ENCODE measurements at places on chromosomes 2 and 18. TPM values are rescaled to one million over a fixed set of nuclear protein-coding genes. Genes with fewer than 3 reads are reported as not detected.

DNA sequence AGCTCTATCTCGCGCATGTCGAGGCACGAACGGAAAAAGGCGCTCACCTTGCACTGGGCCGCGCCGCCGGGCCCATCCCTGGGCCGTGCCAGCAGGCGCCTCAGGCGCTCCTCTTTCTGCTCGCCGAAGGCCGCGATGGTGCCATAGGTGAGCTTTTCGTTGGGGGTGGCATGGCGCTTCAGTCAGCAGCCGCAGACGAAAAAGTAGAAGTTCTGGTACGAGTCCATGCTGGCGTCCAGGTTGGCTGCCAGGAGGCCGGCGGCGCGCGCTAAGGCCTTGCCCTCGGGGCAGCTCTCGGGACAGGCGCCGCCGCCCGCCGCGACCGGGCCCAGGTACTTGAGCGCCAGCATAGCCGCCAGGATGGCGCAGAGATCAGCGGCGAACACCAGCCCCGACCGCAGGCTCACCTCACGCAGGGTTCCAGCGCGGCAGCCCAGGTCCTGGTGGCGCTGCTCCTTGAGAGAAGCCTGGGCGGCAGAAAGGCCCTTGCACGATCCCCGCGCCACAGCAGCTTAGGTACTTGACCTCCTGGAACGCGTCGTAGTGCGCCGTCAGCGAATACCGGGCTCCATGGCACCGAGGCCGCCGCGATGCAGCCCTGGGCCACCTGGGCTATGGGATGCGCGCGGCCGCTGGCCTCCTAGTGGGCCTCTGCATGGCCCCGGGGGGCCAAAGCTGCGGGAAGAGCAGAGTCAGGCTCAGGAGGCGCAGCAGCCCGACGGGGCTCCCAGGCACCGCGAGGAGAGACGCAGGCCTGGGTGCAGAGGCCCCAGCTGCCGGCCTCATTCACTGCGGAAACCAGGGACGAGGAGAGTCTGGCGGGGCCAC is 12.8 kb downstream of the ALPG start:
- H3K4me3 ChIP-seq = peak overlapping the region; percentile 39
- peaks cover 29% of the 10 kb centered on the region for H3K4me1 ChIP-seq
- H3K36me3 ChIP-seq = no peaks in the 10 kb centered on the region
- H3K27ac ChIP-seq = peak overlapping the region; percentile 44
- peaks cover 33% of the 10 kb centered on the region for H3K27me3 ChIP-seq

DNA sequence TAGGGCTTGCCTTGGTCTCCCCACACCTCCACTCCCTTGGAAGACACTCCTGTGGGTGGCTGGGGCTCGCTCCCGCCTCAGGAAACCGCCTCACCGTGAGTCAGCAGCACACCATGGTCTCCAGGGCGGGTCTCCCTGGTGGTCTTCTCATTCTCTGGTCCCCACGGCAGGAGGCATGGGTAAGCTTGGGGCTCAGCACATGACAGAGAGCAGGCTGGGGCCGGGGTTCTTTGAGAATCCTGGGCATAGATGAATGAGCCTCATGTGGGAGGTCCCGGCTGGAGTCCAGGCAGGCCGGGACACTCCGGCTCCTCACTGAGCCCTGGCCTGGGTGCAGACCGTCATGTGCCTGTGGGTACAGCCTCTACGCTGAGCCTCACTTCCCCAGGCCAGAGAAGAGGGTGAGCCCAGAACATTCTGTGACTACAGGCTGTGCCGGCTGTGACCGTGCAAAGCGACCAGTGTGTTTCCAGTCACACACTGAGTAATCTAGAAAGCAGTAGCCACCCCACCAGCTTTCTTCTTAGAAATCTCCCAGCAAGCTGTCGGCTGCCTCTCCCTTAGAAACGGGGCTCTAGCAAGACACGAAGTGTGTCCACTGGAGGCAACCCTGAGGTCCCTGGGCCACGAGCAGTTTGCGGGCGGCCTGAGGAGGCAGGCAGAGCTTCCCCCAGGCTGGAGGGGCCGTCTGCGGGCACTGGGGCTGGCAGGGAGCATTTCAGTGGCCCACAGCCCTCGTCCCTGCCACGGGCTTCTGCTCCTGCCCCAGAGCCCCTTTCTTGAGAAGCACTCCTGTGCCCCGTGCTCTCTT is 93.1 kb downstream of the RHOB start:
- DNase-seq = peak; percentile 69
- no peaks in the 10 kb centered on the region for H3K4me1 ChIP-seq
- H3K36me3 ChIP-seq = no peaks in the 10 kb centered on the region
- H3K27me3 ChIP-seq = no peaks in the 10 kb centered on the region
- no peak overlapping the region for H3K4me3 ChIP-seq
- no peak overlapping the region for H3K27ac ChIP-seq

- no peak for DNase-seq
- peak overlapping the region; percentile 68 for H3K27ac ChIP-seq
- H3K4me1 ChIP-seq = peaks cover 7% of the 10 kb centered on the region
- H3K36me3 ChIP-seq = no peaks in the 10 kb centered on the region
Measured at GRCh38 chr2:200585340-200585729, 479 bp upstream of the AOX1 start.

DNA sequence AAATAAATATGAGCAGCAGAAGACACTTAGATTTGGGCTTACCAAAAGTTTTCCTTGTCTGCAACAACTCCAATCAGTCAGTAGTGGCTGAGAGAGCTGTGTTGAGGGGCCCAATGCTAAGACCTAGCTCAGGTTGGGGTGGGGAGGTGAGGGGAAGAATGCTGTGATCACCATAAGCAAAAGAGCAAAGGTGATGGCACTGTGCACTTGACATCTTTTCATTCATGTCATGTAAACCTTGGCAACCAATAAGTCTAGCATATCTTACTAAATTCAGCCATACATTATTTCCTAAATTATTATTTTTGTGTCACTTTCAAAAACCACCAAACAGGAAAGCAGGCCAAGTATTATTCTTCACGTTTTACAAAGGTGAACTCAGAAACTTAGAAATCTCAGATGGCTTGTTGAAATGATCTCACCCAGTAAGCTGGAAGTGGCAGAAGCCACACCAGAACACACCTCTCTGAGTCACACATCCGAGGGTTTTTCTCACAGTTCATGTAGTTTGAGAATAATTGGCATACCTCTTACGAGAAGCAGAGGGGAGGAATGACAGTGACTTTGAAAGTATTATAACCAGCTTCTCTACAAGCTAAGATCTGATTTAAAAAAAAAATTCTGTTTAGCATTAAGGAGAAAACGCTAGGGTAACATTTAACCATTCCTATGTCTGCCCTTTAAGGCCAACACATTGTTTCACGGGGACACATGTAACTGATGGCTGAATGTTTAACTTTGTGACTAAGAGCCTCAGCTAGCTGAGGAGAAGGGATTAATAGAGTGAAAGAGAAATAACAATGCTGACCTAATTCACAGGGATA is 43.3 kb upstream of the SETBP1 start:
- no peaks in the 10 kb centered on the region for H3K27me3 ChIP-seq
- no peak overlapping the region for H3K27ac ChIP-seq
- DNase-seq = no peak
- H3K4me3 ChIP-seq = no peak overlapping the region
- H3K4me1 ChIP-seq = no peaks in the 10 kb centered on the region
- H3K36me3 ChIP-seq = no peaks in the 10 kb centered on the region

- H3K4me1 ChIP-seq = no peaks in the 10 kb centered on the region
- no peak overlapping the region for H3K27ac ChIP-seq
Measured at GRCh38 chr2:230541934-230542380, 126.0 kb downstream of the SP100 start.

DNA sequence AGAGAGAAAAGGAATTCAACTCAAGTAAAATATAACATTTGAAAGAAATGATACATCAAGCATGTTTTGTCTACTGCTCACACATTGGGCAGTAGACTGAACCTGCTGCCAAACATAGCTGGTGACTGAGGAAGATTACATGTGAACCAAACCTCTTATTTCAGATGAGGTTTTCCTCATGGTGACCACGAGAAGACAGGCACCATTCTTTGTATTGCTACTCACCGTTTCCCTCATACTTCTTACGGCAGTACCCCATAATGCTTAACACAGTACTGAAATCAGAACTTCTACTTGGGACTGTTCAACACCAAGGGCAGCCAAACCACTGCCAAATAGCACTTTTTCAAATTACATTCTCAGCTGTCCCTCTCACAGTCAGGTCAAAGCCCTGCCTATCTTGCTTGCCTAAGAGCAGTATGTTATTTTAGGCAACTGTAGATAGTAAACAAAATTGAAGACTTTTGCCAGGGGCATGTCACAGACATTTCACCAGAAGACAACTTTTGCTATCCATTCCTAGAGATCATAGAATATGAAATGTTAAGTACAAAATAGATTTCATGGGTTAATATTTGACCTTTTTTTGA is 167.1 kb upstream of the DOK6 start:
- H3K27ac ChIP-seq = no peak overlapping the region
- no peak for DNase-seq
- H3K27me3 ChIP-seq = no peaks in the 10 kb centered on the region
- H3K4me1 ChIP-seq = no peaks in the 10 kb centered on the region

GRCh38 chr2:49129034-49129433 is 25.3 kb downstream of the FSHR start:
- H3K27ac ChIP-seq = no peak overlapping the region
- H3K4me3 ChIP-seq = no peak overlapping the region
- DNase-seq = no peak
- no peaks in the 10 kb centered on the region for H3K27me3 ChIP-seq
- no peaks in the 10 kb centered on the region for H3K4me1 ChIP-seq

- no peak for DNase-seq
- H3K4me1 ChIP-seq = no peaks in the 10 kb centered on the region
- H3K27ac ChIP-seq = no peak overlapping the region
- H3K4me3 ChIP-seq = no peak overlapping the region
- no peaks in the 10 kb centered on the region for H3K27me3 ChIP-seq
Measured at GRCh38 chr2:103738108-103738507, 976.3 kb downstream of the TMEM182 start.

GRCh38 chr18:23330423-23330822 is 122.7 kb upstream of the RIOK3 start:
- no peaks in the 10 kb centered on the region for H3K36me3 ChIP-seq
- H3K4me3 ChIP-seq = peak overlapping the region; percentile 45
- H3K27me3 ChIP-seq = no peaks in the 10 kb centered on the region
- peak overlapping the region; percentile 80 for H3K27ac ChIP-seq
- peak; percentile 46 for DNase-seq
- no peaks in the 10 kb centered on the region for H3K4me1 ChIP-seq

DNA sequence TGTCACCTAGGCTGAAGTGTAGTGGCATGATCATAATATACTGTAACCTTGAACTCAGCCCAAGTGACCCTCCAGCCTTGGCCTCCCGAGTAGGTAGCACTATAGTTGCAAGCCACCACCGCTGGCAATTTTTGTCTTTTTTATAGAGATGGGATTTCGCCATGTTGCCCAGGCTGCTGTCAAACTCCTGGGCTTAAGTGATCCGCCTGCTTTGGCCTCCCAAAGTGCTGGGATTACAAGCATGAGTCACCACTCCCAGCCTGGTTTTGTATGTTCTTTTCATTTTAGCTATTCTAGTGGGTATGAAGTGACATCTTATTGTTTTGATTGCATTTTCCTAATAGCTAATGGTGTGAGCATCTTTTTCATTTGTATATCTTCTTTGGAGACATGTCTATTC is 11.3 kb upstream of the EXOC6B start:
- H3K4me3 ChIP-seq = no peak overlapping the region
- H3K27me3 ChIP-seq = no peaks in the 10 kb centered on the region
- DNase-seq = no peak

GRCh38 chr2:172437419-172438341 is 10.3 kb downstream of the ITGA6 start:
- H3K4me1 ChIP-seq = peaks cover 21% of the 10 kb centered on the region
- no peaks in the 10 kb centered on the region for H3K27me3 ChIP-seq
- H3K36me3 ChIP-seq = no peaks in the 10 kb centered on the region
- no peak overlapping the region for H3K4me3 ChIP-seq
- no peak overlapping the region for H3K27ac ChIP-seq

DNA sequence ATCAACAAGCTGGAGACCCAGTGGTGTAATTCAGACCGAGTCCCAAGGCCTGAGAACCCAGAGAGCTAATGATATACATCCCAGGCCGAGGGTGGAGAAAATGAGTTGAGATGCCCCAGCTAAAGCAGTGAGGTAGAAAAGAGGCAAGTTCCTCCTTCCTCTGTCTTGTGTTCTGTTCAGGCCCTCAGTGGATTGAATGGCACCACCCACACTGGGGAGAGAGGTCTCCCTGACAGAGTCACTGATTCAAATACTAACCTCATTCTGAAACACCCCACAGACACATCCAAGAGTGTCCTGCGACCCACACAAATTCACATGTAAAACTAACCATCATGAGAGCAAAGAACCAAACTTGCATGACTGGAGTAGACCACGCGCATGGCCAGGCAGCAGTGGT is 215.3 kb downstream of the ANAPC1 start:
- no peaks in the 10 kb centered on the region for H3K27me3 ChIP-seq
- H3K36me3 ChIP-seq = no peaks in the 10 kb centered on the region
- H3K4me3 ChIP-seq = no peak overlapping the region
- H3K4me1 ChIP-seq = peaks cover 6% of the 10 kb centered on the region
- DNase-seq = no peak

ACTG2 gene
- total RNA-seq = 34.7 TPM

FOSL2 gene
- 103 TPM for total RNA-seq

GULP1 gene
- total RNA-seq = 39.5 TPM

Measured in upper lobe of left lung (tissue), 6 donors.